Activated naive CD8-positive, alpha-beta T cell treated with anti-CD3 and anti-CD28 coated beads for 36 hours (primary cell): ENCODE measurements at places on chromosomes 11 and 22.

DNA sequence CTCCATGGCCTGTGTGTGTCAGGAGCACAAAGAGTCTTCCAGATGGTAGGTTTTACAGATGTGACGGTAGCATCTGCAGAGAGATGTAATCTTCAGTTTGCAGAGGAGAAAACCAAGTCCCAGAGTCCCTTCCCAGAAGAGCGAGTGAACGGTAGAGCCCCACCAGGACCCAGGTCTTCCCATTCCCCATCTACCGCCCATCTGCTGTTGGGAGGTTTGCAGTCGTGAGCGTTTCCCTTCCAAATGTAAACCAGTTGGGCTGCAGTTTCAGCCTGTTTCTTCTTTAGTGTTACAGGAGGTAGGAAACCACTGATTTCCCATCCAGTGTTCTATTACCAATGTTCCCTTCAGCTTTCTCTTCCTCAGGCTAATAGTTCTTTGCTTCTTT is 24.0 kb downstream of the PANX1 start:
- no peak for DNase-seq

GRCh38 chr11:46684367-46684766 is 16.1 kb downstream of the ARHGAP1 start:
- no peak for DNase-seq

- peak; percentile 80 for DNase-seq
These were observed 7.4 kb downstream of the NDUFV1 start for GRCh38 chr11:67613960-67614715.

- DNase-seq, result no peak
These were observed 6.9 kb downstream of the IL18BP start for GRCh38 chr11:72005347-72006260.

- DNase-seq, result no peak
These were observed 11.1 kb upstream of the FXYD6 start for GRCh38 chr11:117887431-117888138.

- no peak for DNase-seq
These were observed 73.2 kb downstream of the CTNND1 start for GRCh38 chr11:57834852-57835251.

- DNase-seq, result peak; percentile 89
These were observed 4.5 kb upstream of the NCF4 start for GRCh38 chr22:36856121-36856791.

DNA sequence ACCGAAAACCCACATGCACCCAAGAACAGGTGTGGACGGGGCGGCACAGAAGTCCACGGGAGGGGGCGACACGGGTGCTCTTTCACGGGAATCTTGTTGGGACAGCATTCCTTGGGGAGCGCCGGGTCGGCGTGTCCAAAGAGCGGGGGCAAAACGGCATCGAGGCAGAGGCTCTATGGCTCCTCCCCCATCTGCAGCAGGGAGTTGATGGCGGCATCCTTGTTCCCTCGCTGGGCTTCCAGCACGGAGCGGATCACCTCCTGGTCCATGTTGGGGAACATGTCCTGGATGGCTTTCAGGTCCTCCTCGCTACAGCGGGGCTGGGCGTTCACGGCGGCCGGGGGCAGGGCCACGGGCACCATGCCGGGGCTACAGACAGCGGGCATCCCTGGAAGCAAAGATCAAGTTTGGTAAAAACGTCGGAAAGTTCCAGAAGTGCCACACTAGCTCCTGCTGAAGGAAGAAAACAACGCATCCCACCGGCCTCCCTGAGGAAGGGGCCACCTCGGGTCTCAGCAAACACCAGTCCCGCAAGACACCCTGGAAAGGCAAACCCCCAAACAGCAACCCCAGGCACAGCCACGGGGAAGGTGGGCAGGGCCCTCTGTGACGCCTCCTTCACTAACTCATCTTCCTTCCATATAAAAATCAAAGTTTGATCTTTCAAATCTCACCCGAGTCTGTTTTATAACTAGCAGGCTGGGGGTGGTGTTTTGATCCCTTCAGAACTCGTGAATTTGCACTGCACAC is 32.4 kb downstream of the TOLLIP start:
- DNase-seq, result no peak

DNA sequence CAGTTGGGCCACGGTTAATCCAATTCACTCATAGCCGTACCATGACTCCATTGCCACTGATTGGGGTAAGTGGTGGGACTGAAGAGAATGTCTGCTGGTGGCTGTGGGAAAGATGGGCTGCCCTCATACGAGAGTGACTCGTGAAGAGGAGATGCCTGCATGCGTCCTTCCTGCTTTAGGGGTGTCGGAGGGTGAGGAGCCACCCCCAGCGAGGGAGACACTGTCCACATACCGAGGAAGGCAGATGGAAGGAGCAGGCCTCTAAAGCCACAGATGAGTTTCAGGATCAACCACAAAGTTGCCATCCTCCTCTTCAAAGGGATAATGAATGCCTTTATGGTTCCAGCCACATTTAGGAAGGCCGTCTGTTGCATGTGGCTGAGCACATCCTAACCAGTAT is 83.2 kb downstream of the GRIK4 start:
- DNase-seq, result no peak

DNA sequence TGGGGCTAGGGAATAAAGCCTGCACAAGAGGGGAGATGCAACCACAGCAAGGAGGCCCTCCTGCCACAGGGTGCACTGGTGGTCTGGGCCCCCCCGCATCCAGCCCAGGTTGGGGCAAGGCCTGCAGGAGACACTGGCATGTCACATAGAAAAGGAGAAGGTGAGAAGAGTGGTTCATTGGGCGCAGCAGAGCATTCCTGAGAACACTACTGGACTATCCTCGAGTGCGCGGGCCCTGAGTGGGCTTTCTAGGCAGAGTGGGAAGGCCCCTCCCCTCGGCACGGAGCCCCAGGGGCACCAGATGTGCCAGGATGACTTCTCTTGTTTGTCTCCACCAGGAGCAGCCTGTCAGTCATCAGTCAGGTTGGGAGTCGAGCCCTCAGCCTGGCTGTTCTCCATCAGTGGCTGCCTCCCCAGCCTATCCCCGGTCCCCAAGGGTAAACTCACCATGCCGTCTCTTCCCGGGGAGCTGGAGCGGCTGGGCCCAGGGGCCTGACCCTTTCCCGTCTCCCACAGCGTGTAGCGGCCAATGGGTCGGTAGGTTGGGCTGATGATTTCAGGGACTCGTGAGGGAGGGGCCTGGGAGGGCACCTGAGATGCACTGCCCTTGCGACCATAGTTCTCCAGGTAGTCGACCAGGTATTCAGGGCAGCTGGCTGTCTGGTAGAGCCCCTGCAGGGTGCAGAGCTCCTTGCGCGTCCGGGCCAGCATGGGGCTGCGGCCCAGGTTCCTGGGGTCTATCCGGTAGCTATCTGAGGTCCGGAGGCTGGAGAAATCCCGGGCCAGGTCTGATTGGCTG is 9.0 kb downstream of the USP2 start:
- no peak for DNase-seq

DNA sequence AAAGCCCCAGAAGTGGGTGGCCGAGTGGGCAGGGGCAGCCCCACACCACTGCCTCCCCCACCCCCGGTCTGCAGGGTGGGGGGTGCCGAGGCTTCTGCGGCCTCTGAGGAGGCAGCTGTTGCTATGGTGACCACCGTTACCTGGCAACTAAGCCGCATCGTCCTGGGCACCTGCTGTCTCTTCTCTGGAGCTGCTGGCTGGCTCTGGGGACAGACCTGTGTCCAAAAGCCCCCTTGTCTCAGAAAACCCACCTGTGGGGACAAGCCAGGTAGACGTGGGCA is 79.9 kb upstream of the PRR5 start:
- DNase-seq, result peak; percentile 42

- DNase-seq, result no peak
These were observed 3.7 kb upstream of the MS4A10 start for GRCh38 chr11:60781286-60781980.

DNA sequence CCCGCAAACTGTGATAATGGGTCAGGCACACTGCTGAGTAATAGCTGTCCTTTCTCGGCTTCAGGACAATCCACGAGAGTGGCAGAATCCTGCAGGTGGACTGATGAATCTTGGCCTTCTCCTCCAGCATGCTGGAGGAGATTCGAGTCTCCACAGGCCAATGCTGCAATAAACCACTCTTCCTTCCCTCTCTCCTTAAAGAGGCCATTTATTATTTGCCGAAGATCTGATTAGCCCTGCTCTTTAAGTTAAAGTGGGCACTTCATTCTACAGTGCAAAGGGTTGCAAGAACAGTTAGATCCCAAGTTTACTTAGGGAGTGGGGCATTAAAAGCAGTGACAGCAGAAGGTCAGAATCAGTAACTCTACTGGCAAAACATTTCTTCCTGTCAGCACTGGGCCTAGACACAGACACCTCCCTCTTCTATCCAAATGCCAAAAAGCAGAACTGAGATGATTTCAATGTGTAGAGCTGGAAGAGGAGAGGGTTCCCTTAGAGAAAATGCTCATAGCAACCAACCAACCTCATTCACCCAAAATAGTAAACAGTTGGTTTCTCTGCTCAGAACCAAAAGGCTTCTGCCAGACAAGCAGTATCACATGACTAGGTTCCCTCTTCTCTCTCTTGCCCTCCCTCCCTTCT is 121.7 kb downstream of the SGSM3 start:
- DNase-seq, result no peak

DNA sequence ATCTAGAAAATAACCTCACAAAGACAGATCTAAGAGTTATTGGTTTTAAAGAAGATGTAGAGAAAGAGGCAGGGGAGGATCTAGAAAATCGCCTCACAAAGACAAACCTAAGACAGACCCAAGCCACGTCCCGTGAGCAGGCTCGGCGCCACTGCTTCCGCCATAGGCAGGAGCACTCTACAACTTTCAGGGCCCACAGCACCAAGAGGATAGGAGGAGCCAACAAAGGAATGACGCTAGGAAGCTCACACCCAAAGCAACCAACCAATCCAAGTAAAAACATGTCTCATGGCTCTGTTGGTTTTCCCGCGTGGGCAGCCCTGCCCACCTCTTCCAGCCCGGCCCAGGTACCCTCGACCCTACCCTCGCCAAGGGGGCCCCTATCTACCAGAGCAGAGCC is 4167.4 kb upstream of the OR11H1 start:
- DNase-seq, result no peak

DNA sequence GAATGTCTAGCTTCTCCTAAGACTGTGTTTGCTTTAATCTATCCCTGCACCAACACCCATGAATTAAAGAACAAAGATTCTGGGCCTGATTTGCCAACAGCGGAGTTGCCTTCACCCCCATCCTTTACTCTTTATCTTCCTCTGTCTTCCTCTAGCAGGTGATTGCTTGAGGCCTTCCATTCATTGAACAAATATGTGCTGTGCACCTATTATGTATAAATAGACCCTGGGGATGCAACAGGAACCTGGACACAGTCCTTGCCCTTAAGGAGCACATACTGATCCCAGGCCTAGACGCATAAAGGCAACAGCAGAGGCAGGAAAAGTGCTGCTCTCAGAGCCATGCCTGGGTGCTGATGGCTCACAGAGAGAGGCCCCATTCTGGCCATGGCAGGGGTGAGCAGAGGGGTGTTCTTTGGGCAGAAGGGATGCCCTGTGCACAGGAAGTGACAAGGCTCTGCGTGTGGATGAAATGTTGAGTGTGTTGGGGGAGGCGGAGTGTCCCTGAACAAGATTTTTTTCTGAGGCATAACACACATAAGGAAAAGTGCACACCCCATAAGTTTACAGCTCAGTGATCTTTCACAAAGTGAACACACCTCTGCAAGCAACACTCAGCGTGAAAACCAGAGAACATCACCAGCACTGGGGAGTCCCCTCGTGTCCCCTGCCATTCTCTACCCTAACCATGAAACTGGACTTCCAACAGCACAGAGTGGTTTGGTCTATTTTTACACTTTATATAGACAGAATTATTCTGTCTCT is 145.9 kb downstream of the GRIK4 start:
- DNase-seq, result no peak

DNA sequence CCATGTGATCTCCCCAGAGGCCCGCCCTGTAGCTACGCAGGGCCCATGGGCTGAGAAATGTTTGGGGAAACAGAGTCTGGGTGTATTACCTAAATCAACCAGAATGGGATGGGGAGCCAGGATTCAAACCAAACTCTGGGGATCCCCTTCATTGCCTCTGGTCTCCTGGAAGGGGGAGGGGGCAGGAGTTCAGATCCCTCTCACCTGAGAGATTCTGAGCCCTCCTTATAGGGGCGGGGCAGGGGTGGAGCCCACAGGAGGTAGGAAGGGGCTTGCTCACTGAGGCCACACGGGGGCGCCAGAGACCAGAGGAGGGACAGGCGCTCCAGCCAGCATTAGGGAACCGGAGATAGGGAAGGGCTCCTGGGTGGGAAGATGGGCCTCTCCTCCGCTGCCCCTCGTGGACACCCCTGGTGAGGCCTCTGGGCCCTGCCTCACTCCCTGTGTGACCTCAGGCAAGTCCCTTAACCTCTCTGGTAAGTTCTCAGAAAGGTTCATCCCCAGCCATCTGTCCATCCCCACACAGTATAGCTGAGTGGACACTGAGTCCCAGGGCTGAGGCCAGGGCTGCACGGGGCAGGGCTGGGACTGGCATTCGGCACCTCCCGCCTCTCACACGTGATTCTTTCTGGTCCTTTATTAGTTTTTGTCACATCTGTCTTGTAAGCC is 2.7 kb upstream of the CDC42BPG start:
- DNase-seq, result peak; percentile 90

DNA sequence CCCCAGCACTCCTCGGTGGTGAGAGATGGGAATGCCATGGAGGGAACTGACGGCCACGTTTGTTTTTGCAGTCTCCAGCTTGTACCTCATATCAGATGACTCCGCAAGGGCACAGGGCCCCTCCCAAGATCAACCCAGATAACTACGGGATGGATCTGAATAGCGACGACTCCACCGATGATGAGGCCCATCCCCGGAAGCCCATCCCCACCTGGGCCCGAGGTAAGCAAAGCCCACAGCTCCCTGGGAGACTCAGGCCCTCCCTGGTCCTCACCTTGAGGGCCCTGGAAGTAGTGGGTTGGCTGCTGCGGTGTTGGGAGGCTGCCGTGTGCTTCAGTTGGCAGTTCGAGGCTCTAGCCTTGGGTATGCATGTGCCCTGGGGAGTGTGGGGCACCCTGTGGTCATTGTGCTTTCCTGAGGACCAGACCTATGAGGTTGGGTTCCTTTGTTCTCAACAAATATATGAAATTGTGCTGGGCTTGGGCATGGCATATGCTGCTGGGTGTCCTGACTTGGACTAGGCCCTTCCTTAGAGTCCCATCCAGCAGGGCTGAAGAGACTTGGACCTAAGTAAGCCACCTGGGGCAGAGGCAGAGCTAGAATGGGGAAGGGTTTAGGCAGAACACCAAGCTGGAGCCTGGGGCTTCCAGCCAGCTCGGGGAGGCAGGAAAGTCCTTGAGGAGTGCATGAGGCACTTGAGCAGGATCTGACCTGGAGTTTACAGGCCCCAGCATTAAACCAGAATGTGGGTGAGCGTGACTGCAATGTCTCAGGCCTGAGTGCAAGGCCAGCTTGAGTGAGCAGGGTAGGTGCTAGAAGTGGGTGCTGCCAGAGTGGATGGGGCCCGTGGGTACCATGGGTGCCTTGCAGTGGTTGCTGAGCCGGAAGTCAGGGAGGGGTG is 26.4 kb downstream of the INCENP start:
- no peak for DNase-seq

- DNase-seq, result no peak
These were observed 7.3 kb upstream of the OR51A2 start for GRCh38 chr11:4962816-4963215.

DNA sequence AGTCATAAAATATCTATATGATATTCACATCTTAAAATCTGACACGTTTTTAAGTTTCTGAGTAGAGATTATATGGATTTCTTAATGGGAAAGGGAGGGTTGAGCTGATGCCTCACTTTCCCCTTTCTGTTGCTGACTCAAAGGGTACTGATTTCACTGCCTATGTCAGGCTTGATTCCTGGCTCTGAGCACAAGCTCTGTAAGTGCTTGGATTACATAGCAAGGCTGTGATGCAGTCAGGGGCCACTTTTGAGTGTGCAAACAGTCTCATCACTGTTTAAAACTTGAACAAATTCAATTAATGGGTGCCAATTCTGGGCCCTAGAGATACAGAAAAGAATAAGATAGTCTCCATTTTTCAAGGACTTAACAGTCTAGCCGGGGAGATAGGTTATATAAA is 14.4 kb downstream of the ATXN10 start:
- no peak for DNase-seq
